Germinal center (tissue), 1 donor: ENCODE measurements at places on chromosomes 11 and 22.

- DNase-seq, result no peak
Observed at GRCh38 chr11:120385655-120386054, 49.4 kb downstream of the ARHGEF12 start.

GRCh38 chr11:7437696-7438095 is 47.6 kb upstream of the OLFML1 start:
- DNase-seq, result no peak

GRCh38 chr22:24006207-24006913 is 1.1 kb upstream of the GSTT4 start:
- no peak for DNase-seq

DNA sequence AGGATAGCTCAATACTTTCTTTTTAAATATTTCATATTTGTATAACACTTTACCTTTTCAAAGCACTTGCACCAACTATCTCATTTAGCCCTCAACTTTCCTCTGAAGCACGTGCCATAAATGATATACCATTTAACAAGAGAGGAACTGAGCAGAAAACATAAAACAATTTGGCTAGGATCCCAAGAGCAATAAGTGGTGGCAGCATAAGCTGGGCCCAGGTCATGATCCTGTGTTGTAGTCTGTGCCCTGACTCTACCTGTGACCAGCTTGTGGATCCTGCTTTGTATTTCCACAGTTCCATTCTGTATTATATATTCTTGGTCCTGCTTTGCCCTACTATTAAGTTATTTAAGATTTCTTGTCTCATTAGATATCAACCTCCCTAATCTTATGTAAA is 11.5 kb downstream of the ATP5MG start:
- no peak for DNase-seq

DNA sequence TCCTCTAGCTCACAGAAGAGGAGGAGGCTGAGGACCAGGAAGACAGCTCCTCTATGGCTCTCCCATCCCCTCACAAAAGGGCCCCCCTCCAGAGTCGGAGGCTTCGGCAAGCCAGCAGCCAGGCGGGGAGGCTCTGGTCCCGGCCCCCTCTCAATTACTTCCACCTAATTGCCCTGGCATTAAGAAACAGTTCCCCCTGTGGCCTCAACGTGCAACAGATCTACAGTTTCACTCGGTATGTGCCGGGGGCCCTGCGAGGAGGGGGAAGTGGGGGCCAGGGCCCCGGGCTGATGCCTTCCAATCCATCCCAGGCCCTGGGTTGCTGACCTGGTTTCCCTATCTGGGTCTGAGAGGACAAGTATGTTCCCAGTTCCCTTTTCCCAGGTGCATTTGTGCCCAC is 7.9 kb downstream of the FOXR1 start:
- DNase-seq, result no peak

GRCh38 chr11:94768602-94769541 is 716 bp downstream of the AMOTL1 start:
- DNase-seq, result peak; percentile 12

DNA sequence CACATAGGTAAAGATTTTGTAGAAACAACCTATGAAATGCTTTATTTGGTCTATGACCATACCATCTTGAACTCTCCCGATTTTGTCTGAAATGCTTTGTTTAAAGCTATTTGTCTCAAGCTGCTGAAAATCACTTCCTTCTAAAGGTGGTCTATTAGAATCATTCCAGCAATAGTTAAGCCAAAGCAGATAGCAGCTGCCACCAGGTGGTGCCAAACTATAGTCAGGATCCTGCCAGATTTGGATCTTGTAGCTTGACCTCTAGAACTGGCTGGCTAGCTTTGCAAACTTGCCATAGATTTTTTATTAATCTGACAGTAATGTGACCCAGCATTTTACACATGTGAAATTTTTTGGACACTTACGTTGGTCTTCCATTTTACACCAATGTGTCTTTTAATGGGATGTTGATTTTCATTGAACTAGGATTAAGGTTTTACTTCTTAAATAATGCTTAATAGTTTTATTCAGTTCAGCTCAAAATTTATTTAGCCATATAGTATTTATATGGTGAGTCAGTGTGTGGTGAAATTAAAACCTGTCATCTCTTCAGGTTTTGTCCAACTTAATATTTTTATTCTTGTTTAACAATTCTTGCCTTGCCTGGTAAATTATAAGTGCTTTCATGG is 19.7 kb downstream of the CTR9 start:
- peak; percentile 43 for DNase-seq

- no peak for DNase-seq
Observed at GRCh38 chr11:123742031-123742723, 717 bp upstream of the ZNF202 start.

GRCh38 chr11:113256431-113257202 is 57.8 kb upstream of the TTC12 start:
- DNase-seq, result no peak

DNA sequence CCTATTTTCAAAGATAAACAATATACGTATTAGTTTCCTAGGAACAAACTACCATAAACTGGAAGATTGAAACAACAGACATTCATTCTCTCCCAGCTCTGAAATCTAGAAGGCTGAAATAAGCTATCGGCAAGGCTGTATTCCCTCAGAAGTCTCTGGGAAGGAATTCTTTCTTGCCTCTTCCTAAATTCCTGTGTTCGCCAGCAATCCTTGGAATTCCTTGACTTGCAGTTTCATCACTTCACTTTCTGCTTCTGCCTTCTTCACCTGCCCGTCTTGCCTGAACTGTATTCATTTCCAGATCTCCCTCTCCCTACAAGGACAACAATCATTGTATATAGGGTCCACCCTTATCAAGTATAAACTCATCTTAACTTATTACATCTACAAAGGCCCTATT is 17.7 kb upstream of the PRDM10 start:
- no peak for DNase-seq

DNA sequence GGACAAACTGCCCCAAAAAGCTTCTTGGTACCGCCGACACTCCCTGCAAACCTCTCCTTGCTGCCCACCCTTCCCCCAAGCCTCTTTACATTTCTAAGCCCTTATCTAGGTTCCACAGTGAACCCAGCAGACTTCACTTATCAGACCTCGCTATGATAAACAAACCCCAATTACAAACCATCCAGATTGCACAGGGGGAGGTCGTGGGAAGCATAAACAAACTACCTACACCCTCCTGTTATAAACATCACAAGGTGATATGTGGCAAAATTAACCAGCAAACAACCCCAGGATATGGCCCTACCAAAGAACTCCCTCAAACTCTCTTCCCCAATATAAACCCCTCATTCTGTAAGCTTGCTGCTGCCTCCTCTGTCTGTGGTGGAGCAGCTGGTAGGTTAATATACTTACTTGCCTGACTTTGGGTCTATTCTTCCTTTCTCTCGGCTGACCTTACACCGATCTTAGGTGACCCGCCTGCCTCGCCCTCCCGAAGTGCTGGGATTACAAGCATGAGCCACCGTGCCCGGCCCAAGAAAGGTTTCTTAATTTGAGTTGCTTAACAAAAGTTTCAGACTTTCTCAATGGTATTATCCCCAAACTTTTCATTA is 66.0 kb upstream of the TENM4 start:
- no peak for DNase-seq

GRCh38 chr11:28169816-28170215 is 61.6 kb downstream of the METTL15 start:
- no peak for DNase-seq
